ENCODE measurements at places on chromosomes 16 and 17.
A peak's percentile ranks its signal among the peaks of the same experiment; 100 is the strongest.

GRCh38 chr17:26731005-26731921 is 562.7 kb upstream of the WSB1 start:
- no peak for DNase-seq

- no peak for DNase-seq
Measured at GRCh38 chr17:72340836-72341235, 220.0 kb downstream of the SOX9 start.

DNA sequence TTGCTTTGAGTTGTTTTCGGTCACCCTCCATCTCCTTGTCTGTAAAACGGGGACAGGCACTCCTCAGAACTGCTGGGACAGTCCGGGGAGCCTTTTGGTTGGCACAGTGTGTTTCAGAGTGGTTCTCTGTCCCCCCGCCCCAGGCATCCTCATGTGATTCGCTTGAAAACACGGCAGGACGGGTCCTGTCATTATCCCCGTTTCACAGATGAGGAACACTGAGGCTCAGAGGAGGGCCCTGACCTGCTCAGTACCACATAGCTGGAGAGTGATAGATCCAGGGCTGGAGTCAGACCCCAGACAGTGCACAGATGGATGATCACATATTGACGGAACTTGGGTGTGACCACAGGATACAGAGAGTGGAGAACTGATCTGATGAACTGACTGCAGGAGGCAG is 13.5 kb upstream of the ADGRG1 start:
- no peak for DNase-seq

GRCh38 chr17:63445571-63445953 is 544 bp downstream of the CYB561 start:
- DNase-seq = no peak

DNA sequence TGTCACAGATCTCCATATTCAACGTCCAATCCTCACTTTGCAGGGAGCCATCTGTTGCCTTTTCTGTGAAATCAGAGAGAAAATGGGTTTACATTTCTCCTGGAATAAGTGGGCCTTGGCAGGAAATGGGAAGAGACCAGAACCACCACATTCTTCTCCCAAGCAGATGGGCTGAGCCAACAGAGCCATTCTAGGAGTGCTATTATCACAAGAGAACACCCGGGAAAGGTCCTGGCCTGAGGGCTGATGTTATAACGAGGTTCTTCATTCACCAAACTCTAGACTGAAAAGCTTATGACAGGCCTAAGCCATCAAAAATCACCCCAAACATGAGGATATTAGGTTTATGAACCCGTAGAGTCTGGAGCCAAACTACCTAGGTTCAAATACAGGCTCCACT is 64.7 kb downstream of the TOM1L2 start:
- DNase-seq = no peak

DNA sequence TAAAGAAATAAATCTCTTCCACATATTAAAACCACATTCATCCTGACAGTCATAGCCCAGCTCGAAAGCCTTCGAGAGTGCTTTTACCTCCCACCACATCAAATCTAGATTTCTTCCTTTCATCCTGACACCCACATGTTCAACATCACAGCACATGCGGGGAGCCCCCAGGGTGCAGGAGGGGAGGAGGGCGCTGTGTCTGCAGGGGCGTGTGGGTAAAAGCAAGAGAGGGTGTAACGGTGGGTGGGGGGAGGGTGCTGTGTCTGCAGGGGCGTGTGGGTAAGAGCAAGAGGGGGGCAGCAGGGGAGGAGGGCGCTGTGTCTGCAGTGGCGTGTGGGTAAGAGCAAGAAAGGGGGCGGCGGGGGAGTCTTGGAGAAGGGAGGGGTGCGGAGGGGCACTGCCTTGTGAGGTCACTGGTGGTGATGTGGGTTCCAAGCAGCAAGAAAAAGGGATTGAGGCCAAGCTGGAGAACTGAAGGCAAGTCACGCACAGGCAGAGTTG is 34.7 kb downstream of the ADCY9 start:
- no peak for DNase-seq

DNA sequence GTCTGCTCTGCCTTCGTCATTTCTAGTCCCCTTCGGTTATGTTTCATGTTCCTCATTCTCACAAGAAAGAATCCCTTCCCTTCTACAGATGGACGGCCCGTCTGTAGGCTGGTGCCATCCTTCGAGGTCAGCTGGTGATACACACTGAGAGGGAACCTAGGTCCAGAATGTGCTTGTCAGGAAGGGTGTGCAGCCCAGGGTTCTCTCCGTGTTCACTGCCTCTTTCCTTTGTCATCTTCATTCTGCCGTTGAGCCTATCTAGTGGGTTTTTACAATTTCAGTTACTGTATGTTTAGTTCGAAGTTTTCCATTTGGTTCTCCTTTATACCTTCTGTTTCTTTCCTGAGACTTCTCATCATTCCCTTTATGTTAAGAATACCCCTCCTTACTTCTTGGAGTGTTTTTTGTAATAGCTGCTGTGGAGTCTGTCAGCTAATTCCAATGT is 18.9 kb downstream of the KIAA0513 start:
- DNase-seq = no peak

DNA sequence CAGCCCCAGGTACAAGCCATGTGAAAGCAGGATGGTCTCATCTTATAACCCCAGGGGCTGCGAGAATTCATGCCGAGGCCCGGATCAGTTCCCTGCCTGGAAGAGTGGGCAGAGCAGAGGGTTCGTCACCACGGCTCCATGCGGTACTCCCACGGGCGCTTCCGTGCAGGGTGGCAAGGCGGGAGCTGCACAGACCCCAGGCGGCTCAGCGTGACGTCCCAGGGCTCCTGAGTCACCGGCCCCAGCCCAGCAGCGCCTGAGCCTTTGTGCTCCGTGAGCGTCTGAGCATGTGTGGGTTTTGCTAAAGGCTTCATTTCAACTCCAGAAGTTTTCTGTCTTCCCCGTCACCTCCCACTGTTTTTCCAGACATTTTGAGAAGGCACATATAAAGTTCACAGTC is 71.2 kb upstream of the CHMP6 start:
- no peak for DNase-seq

GRCh38 chr17:27602721-27603420 is 28.1 kb upstream of the LGALS9 start:
- DNase-seq = peak; percentile 58

DNA sequence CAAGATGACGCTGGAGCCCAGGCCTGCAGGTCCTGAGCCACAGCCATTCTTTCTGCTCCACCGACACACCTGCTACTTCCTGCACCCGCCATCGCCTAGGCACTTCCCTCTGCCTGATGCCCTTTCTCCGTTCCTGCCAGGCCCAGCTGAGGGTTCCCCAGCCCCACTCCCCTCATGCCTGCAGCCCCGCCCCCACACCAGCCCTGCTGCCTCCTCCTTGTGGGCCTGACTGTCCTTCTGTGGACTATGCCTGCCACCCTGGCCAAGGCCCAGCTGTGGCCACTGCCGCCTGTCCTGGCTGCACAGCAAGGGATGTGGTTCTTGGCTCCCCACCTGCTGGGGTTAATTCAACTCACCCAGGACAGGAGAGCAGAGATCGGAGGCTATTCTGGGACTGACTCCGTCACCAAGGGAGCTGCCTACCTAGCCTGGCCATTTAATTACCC is 7.5 kb downstream of the NATD1 start:
- DNase-seq = no peak

GRCh38 chr16:84844049-84844350 is 24.2 kb downstream of the CRISPLD2 start:
- no peak for DNase-seq

- no peak for DNase-seq
Measured at GRCh38 chr17:64074704-64075426, 54.4 kb upstream of the ICAM2 start.

GRCh38 chr17:76579281-76579680 is 6.4 kb downstream of the ST6GALNAC2 start:
- DNase-seq = no peak

DNA sequence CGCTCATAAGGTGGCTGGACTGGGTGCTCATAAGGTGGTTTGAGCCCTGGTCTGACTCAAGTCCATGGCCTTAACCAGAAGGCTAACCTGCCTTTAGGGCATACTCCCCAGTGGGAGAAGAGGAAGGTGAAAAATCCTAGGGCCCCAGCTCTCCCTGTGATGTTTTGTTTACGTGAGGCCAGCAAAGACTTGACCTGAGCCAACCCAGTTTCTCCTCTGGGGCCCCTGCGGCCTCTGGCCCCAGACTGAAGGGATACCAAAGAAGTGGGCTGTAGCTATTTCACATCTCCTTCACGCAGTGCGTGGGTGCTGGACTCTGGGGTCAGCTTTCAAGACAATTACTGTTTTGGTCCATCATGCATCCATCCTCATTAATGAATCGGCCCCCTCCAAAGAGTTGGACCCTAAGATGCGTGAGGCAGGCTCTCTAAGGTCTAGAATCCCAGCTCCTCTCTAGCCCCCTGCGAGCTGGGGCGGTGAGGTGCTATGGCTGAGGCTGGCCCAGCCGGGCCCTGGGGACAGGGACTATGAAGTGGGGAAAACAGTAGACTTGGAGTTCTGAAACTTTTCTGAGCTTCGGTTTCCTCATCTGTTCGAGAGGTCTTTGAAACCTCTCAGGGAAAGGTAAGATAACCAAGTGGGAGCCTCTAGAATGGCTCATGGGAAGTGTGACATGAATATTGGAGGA is 1.5 kb downstream of the SH2B1 start:
- no peak for DNase-seq

- DNase-seq = no peak
Measured at GRCh38 chr17:15492186-15492585, 24.8 kb upstream of the CDRT4 start.

DNA sequence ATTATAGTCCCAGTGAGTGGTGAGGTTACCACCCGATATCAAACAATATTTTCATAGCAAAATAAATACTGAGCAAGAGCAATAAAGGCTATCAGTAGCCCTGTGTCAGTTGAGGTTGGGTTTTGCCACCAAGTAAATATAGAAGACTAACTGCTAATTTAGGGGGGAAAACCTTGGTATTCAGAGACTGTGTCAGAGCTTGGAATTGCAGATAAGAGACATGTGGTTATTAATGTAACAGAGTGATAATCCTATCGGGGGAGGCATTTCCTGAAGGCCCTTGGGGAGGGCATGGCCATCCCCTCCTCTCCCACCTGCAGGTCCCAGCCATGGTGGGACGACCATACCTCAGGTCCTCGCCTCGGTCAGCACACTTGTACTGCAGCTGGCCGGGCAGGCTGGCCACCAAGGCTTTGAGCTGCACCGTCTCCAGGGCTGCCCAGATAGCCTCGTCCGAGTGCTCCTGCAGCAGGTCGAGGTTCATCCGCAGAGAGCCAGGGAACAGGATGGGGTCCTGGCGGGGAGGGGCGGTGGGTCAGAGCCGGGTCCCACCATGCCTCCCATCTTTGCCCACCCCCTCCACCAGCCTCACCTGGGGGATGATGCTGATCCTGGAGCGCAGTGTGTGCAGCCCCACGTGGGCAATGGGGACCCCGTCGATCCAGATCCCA is 68.9 kb downstream of the ABCC6 start:
- DNase-seq = no peak

- no peak for DNase-seq
Measured at GRCh38 chr16:71746442-71747046, 22.0 kb upstream of the PHLPP2 start.

- no peak for DNase-seq
Measured at GRCh38 chr17:74954665-74955421, 17.7 kb downstream of the HID1 start.

DNA sequence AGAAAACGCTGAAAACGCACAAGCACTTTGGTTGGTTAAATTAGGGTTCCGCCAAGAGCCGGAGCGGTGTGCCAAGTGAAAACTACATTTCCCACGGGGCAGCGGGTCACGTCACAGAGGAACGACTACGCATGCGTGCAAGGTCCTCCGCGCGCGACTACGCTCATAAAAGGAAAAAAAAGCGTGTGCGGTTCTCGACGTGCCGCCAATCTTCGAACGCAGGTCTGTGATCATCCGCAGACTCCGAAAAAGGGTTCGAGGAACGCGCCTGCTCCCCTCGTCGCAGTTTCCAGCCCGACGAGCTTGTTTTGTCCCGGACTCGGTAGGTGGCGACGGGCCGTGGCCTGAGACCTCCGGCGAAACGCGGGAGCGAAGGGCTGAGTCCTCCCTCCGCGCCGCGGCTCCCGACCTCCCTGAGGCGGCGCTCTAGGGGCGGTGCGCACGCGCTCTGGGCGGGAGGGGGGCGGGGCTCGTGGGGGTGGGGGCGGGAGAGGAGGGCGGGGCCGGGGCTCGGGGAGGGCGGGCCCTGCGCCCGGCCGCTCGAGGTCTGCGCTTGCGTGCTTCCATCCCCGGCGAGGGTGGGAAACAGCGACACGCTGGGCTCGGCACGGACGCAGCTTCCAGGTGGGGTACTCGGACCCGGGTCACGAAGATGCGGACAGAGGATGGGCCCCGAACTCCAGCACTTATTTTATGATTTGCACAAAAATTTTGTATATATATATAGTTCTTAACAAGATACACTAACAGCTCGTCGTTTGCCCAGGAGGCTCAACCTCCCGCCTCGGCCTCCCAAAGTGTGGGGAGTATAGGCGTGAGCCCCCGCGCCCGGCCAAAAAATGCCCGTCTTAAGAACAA is at the start of gene SGF29:
Gene SGF29, plus strand, starts transcription at position 145 of the 858 bp plus-strand sequence. CDS start 27,150 bp downstream, outside the sequence.
- peak; percentile 91 for DNase-seq

- DNase-seq = peak; percentile 31
Measured at GRCh38 chr16:26605626-26606271, 461.0 kb upstream of the C16orf82 start.

DNA sequence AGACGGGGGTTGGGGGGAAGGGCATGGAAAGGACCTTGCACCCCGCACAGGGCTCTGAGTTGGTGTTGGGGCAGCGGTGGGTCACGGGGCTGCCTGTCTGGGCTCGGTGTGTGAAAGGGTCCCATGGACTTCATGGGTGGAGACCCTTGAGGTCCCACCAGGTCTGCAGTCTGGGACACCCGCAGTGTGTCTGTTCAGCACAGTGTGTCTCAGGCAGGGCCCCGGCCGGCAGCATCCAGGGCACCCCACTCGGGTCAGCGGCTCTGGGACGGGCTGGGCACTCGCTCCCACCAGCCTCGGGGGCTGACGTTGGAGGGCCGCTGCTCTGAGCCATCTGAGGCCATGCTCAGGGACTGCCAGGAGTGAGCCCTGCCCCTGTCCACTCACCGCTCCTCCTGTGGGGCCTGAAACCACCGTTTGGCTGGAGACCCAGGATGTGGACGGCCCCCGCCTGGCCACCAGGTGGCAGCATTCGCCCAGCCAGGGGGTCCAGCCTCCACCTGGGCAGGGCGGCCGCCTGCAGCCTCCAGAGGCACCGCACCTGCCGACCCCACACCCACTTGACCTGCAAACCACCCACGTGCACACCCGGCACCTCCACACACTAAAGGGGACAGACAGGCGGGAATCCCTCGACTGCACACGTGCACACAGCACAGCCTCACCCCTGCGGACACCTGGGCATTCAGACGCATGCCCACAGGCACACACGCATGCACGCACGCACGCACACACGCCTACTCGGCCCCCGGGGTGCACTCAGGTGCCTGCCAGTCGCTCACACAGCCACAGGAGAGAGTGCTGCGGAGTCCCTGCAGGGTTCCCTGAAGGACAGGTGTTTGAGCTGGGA is 10.1 kb upstream of the ZFPM1 start:
- DNase-seq = peak; percentile 72

- DNase-seq = no peak
Measured at GRCh38 chr17:21008992-21009671, 33.7 kb downstream of the USP22 start.
